ENCODE measurements at places on chromosomes 4 and X.
A peak's percentile ranks its signal among the peaks of the same experiment; 100 is the strongest.

GRCh38 chrX:11244636-11245035 lies 48.6 kb upstream of the AMELX start:
- no peak for DNase-seq

DNA sequence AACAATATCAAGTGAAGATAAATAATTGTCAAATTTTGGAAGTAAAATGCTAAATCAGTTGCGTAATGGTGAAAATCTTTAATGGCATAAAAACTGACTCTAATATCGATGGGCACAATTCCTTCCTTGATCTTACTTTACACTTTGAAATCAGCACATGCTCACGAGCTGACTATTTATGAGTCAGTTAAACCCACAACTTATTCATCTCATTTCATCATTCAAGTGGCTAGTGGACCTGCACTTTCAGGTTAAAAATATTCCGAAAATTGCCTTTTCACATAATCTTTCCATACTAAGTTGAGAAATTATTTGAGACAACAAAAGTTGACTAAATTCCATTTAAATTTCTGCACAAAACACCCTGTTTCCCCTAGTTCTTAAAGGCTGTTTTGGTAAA lies 582.1 kb upstream of the TENM3 start:
- no peak for DNase-seq

- no peak for DNase-seq
These were observed 28.6 kb upstream of the TMEM154 start for GRCh38 chr4:152708361-152708760.

DNA sequence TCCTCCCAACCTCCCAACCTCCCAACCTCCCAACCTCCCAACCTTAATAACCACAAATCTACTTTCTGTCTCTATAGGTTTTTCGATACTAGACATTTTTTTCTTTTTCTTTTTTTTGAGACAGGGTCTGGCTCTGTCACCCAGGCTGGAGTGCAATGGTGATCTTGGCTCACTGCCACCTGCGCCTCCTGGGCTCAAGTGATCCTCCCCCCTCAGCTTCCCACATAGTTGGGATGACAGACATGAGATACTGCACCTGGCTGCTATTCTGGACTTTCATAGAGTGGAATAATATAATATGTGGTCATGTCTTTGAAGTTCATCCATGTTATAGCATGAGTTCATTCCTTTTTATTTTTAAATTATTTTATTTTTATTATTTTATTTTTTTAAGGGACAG lies 39.5 kb upstream of the ZFX start:
- no peak for DNase-seq

GRCh38 chr4:173057901-173058300 lies 110.7 kb upstream of the GALNT7 start:
- DNase-seq = no peak

GRCh38 chr4:54233697-54234496 lies 4.8 kb downstream of the PDGFRA start:
- peak; percentile 45 for DNase-seq

GRCh38 chr4:163251204-163251603 lies 81.2 kb downstream of the NPY1R start:
- no peak for DNase-seq

DNA sequence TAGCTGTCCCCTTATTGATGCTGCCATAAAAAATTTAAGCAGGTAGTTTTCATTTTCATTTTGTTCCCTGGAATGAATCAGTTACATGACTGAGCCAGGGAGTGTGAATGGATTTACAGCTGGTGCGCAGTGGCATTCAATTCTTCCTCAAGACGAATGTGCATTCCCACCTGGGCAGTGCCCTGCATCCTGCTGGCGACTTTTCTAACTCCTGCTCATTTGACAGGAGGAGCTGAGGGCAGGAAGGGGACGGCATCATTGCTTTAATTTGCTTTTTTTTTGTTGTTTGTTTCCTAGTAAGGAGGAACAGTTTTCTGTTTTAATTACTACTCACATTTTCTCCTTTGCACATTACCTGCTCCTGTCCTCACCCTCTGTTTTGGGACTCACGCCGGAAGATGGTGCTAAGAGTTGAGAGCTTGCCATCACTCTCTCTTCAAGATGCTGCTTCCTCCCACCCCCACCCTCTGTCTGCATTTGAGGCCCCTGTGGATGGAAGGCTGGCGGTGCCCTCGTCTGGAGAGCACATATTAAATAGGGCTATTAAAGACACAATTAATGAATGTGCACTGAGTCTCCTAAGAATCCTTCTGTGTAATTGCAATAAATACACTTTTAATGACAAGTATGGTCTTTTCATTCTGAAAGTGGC lies 35.8 kb downstream of the PSAPL1 start:
- no peak for DNase-seq

DNA sequence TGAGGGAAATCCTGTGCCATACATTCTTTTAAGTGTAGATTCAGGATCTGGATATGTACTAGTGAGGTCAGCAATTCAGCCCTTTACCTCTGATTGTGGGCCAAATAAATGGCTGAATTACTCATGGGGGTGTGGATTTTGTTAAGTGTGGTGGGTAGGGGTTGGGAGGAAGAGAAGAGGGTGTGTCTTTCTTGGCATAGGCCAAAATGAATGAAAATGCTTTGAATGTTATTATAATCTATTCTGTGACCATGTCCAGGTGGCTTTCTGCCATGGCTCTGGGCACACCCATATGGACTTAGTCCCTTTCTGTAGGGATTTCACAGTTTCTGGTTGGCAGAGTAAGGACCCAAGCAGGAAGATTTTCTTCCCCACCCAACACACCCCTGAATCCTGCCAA lies 244.3 kb downstream of the CBR4 start:
- no peak for DNase-seq
